ENCODE measurements at places on chromosomes 6 and 20.

DNA sequence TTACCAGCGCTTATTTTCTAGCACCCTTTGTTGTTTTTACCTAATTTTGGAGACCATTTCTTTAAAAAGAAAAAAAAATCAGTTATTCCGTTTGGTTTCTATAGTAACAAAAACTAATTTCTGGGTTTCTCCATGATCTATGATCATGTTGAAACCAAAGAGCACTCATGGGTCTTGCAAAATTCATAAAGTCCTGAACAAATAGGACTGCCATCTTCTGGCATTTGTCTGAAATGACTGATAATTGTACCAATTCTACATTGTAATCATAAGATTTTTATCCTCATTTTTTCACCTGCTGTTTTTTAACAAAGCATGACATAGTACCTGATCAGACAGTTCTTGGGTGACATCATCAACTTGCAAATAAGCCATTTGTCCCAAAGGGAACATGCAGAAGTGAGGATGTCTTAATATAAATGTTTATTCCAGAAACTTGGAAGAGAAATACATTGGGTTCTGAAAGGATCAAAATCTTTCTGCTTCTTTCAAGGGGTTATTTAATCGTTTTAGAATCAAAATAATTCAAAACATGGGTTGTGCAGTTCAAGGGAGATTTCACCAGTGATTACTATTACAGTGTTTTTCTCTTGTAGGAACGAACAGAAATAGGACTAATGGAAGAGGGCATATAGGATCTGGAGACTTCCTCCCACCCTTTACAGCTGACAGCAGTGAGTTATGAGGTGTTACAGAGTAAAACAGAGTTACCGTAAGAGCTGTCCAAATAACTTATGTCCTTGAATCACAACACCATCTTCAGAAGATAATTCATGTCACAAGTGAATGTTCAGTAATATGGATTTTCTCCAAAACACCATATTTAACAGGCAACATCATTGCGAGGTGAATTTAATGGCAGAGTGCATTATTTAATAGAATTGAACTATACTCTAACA is 87.1 kb upstream of the GJE1 start:
- DNase-seq = no peak

- DNase-seq = no peak
Observed at GRCh38 chr6:102356170-102356569, 962.7 kb downstream of the GRIK2 start.

DNA sequence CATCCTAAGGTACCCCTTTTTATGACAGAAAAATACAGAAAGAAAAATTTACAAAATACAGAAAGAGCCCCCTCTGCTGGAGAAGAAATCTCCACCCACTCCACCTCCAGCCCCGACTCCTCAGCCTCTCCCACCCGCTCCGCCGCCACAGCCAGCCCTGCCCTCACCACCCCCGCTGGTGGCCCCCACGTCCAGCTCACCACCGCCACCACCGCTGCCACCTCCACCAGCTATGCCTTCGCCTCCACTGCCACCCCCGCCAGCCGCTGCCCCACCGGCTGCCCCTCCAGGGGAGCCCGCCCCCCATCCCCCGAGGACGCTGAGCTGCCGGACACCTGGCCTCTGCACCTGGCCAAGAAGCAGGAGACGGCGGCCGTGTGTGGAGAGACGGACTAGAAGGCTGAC is 17.7 kb downstream of the WFDC2 start:
- no peak for DNase-seq

DNA sequence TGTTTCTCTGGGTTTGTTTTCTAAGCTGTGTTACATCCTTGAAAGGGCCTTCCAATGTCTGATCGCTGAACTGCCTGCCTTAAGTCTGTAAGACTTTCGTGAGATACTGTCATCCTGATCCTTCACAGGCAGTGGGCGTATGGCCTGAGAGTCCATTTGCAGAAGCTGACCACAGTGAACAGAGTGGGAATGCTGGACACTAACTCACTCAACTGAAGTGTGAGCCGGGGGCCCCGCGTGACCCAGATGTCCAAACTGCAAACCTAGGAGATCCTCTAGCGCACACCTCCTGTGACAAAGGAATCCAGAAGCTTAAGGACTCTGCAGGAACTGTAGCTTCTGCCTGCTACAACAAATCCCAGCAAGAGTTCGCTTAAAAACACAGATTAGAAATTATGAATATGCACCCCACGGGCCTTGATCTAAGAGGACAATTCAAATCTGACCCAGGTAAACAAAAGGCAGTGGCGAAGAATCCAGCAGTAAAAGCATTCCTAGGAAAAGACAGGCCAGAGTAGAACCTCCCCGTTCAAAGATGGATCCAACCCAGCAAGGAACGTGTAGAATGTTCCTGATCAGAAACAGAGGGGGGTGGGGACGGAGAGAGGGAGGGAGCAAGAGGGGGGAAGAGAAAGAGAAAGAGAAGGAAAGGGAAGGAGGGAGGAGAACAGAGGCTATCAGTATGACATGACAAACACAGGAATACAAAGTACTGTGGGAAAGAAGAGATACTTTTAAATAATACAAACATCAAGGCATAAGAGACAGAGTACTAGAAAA is 135.0 kb upstream of the AFDN start:
- DNase-seq = no peak

- no peak for DNase-seq
Observed at GRCh38 chr20:49814057-49814694, 1.5 kb downstream of the SLC9A8 start.

GRCh38 chr6:5130135-5130866 is 45.2 kb downstream of the PPP1R3G start:
- DNase-seq = no peak

- DNase-seq = no peak
Observed at GRCh38 chr20:7272512-7272911, 505.0 kb downstream of the BMP2 start.

DNA sequence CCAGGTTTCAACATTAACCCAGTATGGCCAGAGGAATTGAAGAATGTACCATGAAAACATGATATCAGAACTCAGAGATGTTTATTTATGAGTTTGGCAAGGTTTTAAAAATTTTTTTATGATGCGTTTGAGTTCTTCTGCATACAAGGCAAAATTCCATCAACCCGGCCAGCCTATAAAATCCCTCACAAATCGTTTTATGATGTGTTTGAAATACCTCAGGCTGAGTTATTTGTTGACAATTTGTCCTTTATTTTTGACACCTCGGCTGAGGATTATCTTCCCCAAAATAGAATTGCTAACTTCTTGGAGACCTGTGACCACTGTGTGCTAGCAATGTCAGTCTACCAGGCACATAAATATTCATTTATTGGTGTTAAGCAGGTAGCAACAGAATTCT is 91.9 kb upstream of the SLC24A3 start:
- DNase-seq = no peak

- DNase-seq = no peak
Observed at GRCh38 chr6:20265842-20266241, 53.6 kb upstream of the MBOAT1 start.

DNA sequence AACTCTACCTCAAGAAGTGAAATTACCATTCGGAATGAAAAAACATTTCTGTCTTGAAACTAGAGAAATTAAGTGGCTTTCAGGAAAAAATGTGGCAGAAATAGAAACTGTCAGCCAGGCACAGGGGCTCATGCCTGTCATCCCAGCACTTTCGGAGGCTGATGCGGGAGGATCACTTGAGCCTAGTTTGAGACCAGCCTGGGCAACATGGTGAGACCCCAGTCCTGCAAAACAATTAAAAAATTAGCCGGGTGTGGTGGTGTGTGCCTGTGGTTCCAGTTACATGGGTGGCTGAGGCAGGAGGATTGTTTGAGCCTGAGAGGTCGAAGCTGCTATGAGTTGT is 7.1 kb upstream of the TMEM181 start:
- no peak for DNase-seq

GRCh38 chr6:123215211-123215610 is 219.2 kb downstream of the CLVS2 start:
- no peak for DNase-seq

GRCh38 chr6:23561732-23562131 is 564.3 kb upstream of the NRSN1 start:
- no peak for DNase-seq

GRCh38 chr6:140684776-140685550 is 1310.5 kb upstream of the CITED2 start:
- no peak for DNase-seq

- no peak for DNase-seq
Observed at GRCh38 chr6:74587386-74587785, 618.5 kb downstream of the COL12A1 start.

DNA sequence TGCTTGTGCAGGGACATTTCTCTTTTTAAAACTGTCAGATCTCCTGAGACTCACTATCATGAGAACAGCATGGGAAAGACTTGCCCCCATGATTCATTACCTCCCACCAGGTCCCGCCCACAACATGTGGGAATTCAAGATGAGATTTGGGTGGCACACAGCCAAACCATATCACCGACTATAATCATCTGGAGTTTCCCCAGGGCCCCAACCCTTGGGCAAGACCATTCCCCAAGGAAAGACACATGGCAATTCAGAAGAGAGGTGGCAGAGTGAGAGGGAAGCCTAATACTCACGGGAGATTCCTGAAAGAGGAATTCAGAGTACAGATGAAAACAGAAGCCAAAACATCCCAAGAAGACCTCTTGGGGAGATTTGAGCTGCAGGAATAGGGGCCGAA is 291.0 kb upstream of the PLCB4 start:
- no peak for DNase-seq

- no peak for DNase-seq
Observed at GRCh38 chr6:14450578-14450977, 333.0 kb downstream of the CD83 start.

GRCh38 chr20:44582311-44583025 is at the start of gene PKIG:
TSS of gene PKIG (plus strand) at chr20:44582579. CDS start at chr20:44614557, 31,978 bp downstream.
- DNase-seq = peak; percentile 29

DNA sequence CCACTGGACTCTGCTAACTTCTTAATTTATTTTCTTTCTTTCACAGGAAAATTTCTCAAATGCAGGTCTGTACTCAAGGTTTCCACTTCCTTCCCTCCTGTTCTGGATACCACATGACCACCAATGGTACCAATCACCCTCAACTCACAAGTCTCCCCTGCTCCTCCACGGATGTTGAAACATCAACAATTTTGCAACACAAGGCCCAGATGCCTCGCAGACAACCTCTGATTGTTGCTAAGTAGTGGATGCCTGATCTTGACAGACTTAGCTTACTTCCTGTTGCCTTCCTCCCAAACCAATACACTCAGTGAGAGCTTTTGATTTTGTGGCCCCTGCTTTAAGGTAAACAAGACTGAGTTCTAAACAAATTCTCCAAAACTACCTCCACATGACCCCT is 146.6 kb downstream of the FRK start:
- no peak for DNase-seq

DNA sequence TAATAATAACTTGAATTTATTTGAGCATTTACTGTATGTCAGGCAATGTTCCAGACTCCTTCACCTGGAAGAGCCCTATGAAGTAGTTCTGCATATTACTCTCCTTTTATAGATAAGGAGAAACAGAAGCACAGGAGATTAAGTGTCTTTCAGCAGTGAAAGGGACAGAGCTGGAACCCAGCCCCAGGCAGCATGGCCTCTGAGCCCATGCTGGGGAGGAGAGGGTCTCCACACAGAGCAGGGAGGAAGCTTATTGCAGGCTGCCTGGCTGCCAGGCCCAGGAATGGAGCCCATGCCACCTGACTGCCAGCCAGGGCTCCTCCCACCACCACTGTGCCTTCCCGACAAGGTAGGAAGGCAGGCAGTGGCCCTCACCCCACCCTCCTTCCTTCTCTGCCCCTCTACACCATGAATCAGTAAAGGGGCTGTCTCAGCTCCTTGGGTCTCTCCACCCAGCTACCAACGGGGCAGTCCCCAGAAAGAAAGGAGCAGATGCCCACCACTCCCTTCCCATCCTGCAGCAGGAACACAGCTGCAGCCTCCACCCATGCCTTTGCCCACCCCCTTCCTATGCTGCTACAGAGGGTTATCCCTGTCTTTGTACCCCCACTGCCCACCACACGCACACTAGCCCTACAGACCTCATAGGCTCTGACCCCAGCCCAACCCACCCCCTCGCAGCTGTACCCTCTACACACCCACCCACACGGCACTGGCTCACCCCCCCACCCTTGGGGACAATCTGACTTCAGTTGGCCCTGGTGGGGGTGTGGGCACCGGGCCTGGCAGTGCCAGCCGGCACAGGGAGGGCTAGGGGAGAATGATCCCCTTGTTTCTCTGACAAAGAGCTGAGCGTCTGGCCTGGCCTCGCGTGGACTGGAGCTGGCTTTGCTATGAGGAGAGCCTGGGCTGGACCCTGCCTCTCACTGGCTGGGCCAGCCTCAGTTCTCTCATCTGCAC is 41.8 kb downstream of the TFEB start:
- no peak for DNase-seq

DNA sequence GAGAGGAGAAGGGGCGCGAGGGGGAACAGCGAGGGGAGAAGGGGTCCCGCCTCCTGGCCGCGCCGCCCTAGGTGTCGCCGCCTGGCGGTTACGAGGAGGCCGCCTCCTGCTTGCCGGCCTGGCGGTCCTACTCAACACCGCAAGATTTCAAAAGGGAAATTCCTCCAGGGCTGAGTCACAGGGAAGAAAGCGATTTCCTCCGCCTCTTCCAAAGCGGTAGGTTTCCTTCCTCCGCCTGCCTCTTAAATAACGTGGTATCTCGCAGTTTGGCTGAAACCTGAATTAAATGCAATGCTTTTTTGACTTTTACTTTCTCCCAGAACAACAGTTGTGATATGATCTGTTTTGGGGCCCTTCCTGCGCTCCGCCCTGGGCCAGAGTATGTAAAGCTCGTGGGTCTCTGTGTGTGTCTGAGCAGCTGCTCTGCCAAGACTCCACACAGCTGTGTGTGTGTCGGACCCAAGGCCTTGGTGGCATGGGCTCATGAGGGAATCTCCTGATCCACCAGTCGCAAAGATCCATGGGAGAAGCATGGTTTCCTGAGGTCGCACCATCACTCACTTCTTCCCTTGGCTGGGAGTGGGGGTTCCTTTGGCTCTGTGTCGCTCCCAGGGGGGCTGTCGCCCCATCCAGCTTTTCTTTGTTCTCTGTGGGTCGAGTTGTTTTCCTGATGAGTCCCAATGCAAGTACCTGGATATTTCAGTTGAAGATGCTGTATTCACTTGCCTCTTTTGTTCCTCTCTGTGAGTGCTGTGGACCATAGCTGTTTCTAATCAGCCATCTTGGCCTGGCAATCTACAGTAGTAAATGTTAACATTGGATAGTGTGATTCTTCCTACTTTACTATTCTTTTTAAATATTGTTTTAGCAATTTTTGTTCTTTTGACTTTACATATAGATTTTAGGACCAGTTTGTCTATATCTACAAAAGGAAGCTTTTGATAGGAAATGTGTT is 31.6 kb upstream of the NOTCH4 start:
- DNase-seq = peak; percentile 59

DNA sequence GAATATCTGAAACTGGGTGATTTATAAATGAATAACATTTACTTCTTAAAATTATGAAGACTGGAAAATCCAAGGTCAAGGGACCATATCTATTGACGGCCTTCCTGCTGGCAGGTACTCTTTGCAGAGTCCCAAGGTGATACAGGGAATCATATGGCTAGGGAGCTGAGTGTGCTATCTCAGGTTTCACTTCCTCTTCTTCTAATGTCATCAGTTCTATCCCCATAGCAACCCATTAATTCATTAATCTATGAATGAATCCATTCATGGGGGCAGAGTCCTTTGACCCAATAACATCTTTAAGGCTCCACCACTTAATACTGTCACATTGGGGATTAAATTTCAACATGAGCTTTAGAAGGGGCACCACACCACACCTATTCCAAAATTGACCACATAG is 772.0 kb downstream of the HACE1 start:
- no peak for DNase-seq

- DNase-seq = peak; percentile 89
Observed at GRCh38 chr20:50304923-50305635, 114.4 kb downstream of the CEBPB start.
